Activated CD4-positive, alpha-beta T cell treated with anti-CD3 and anti-CD28 coated beads for 48 hours (primary cell): ENCODE measurements at places on chromosomes 3 and 15.
A peak's percentile ranks its signal among the peaks of the same experiment; 100 is the strongest.

DNA sequence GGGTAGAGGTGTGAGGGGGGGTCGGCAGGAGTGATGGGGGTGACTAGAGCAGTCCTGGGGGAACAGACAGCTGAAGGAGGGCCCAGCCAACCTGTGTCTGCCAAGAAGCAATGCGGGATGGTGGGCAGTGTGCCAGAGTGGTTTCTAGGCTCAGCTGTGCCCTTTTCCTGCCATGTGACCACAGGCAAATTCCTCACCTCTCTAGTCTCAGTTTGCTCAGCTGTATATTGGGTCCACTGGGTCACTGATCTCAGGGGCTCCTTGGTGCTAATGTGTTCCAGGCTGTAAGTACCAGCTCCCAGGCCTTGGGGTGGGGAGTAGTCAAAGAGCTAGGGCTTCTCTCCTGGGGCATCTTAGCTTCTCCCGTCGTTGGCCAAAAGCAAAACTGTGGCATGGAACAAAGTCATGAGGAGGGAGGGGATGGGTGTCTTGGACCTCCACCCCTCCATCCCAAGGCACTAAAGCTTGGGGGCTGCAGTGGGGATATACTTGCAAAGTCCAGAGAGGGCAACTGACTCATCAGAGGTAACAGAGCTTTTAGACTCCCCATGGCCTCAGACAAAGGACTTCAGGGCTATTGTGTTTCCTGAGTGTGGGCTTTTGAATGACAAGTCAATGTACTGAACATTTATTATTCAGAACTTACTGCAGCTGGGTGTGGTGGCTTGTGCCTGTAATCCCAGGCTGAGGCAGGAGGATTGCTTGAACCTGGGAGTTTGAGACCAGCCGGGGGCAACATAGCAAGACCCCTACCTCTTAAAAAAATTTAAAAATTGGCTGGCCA, 20.9 kb downstream of the SMAD6 start:
- no peak for DNase-seq

DNA sequence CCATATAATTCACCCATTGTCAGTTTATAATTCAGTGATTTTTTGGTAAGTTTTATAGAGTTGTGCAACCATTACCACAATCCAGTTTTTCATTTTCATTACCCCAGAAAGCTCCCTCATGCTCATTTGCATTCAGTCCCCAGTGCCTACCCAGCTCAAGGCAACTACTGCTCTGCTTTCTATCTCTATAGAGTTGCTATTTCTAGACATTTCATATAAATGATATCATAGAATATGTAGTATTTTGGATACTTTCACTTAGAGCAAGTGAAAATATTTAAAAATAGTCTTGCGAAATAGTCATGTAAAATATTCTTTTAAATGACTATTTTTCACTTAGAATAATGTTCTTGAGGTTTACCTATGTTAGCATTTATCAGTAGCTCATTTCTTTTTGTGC, 42.1 kb downstream of the ZNF654 start:
- DNase-seq, result no peak

DNA sequence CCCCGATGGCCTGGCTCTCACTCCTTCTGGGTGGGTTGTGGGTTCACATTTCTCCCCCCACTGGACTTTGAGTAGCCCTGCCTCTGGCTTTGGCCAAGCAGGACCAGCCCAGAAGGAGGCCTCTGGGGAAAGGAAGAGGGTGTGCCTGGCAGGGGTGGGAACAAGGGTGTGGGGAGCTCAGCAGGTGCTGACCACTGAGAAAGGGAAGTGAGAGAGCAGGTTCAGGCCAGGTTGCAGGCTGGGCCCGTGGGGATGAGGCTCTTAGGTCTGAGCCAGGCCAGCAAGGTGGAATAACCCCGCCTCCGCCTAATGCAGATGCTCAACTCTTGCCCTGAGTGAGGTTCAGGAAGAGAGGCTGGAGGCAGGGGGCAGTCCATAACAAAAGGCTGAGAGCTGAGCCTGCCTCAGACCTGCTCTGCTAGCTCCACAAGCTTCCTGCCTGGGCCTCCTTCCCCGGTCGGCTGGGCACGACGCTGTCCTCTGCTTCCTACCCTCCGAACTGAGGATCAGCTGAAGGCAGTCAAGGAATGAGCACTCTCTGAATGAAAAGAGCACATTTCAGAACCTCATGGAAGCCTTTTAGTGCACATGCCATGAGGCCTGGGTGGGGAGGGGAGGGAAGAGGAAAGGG, 82.7 kb downstream of the TLE3 start:
- DNase-seq, result no peak

DNA sequence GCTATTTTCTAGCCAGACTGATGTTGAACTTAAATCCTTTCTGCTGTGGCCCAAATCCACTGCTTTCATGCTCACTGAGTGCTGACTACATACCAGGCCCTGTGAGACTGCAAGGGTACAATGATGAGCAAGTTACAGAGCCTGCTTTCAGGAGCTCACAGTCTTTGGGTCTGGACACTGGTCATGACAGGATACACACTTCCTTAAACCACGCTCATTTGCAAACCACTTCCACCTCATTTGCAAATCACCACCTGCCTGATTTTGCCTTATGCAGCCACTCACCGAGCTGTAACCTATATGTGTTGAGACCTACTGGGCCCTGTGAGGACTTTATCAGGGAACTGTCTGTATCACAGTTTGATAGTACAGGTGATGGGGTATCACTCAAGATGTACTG, 50.2 kb upstream of the LRRC58 start:
- no peak for DNase-seq

- no peak for DNase-seq
Measured at GRCh38 chr3:152322756-152323155, 54.0 kb downstream of the MBNL1 start.

DNA sequence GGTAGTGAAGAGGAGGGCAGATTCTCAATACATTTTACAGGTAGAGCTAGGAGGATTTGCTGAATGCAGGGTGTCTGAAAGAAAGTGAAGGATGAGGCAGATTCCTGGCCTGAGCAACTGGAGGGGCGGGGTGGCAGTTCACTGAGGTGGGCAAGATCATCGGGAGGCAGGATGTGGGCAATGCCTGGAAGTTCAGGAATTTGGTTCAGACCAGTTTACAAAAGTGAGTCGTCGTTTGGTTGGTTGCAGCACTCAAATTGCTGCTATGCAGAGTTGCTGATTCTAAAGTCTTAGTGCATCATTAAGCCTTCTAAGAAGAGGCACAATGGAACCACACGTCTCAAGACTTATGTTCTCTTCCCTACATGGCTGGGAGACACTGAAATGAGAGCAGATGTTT, 134.0 kb downstream of the MFSD1 start:
- no peak for DNase-seq

GRCh38 chr3:25412269-25412668, 15.8 kb upstream of the RARB start:
- DNase-seq, result no peak

GRCh38 chr15:40103864-40104271, 4.8 kb downstream of the BMF start:
- DNase-seq, result no peak

DNA sequence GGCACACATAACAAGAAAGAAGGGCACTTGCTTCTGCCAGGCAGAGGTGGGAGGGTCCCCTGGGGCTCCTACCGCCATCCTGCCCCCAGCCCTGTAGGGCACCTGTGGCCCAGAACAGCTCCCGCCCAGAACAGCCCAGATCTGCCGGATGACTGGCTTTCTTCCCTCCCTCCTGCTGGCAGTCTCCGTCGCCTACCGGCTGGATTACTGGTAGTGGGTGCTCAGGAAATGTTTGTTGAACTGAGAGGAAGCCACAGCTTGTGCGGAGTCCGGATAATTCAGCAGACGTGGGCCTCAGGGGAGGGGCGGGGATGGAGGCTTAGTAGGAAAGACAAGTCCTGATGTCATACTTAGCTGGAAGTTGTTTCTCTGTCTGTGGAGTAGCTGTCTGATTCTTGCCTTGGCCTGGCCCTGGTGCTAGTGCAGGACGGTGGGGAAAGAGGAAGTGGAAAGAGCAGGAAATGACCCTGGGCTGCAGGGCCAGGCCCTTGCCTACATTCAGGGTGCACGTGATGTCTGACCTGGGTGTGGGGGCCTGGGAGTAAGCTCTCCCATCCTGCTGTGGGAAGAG, 6.7 kb downstream of the CCDC9B start:
- peak; percentile 59 for DNase-seq

DNA sequence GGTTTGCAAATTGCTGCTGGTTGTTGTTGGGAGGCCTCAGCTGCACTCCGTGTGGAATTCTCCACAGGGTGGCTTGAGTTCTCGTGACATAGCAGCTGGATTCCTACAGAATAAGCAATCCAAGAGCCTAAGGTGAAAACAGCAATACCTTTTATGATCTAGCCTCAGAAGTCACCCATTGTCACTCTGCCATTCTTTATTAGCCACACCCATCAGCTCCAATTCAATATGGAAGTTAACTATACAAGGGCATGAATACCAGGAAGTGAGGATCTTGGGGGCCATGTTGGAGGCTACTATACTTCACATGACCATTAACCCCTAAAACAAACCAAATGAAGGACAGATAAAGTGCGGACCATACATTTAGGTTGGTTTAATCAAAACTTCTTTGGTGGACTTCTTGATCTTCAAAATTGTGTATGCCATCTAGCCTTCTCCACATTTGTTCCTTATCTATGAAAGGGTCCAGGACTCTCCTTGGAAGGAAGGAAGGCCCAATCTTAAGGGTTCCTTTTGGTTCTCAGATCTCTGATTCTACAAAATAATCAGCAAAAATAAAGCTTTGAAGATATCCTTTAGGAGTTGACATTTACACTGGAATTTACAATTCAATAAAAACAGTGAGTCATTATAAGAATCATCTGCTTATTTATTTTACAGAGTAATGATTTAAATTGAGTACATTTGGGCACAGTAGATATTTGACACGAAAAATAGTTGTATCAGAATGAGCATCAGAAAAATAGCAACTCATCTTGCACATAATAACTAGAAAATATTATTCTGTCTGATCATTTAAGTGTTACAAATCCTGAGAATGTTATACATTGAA, 21.5 kb downstream of the CIAO2A start:
- no peak for DNase-seq

GRCh38 chr3:149796026-149796425, 3.7 kb upstream of the ANKUB1 start:
- no peak for DNase-seq

DNA sequence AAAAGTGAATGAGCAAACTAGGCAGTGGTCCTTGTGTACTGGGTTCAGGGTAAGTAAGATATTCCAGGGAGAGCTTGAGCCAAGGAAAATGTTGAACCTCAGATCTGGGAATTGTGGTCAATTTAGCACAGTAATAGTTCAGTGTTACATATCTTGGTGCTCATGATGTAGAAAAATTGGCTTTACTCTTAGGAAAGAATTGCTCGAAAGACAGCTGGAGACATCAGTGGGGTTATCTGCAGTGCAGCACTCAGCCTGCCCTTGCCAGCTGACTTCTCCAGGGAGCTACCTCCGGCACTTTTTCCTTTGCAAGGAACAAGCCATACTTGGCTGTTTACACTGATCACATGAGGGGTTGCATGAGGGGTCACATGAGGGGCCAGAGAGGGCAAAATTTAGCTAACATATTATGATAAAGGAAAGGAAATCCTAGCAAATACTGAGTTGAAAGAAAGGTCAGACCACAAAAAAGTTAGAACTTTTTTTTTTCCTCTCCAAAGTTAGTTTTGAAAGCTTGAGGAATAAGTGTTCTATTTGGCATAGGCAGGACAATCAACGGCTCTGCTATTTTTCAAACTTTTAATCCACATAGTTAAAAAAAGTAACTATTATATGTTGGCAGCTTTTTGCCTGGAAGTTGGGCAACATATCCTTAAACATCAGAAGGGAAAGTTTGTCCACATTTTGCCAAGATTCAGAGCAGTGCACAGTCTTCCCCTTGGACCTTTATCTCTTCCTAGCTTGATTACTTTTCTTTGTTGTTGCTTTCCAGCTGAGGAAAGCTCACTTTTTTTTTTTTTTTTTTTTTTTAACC, 92.4 kb downstream of the COL6A6 start:
- no peak for DNase-seq

DNA sequence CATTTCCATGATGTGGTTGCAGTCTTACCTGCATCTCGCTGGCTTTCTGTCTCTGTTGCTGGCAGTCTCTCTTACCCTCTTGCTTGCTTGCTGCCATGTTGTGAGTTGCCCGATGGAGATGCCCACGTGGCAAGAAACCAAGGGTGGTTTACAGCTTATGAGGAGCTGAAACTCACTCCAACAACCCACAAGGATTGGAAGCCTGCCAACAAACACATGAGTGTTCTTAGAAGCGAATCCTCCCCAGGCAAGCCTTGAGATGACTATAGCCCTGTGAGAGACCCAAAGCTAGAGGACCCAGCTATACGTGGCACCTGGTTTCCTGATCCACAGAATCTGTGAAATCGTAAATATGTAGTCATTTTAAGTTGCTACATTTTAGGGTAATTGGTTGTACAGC, 490.9 kb upstream of the ADAMTS9 start:
- no peak for DNase-seq

GRCh38 chr3:3200632-3201212, 21.2 kb upstream of the CRBN start:
- peak; percentile 20 for DNase-seq

DNA sequence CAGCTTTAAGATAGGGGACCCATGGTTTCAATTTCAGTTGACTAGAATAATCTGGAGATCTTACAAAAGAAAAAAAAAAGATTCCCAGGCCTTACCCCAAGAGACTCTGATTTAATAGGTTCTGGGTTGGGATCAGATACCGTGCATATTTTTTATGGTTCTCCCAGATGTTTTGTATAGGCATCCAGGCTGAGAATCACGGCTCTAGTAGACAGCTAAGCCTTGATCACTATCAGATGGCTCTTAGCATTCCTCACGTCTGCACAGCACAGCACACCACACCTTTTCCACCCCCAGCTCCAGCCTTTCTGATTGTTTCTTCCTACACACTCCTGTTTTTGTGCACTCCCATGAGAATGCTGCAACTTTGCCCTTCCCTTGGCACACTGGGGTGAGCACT, 40.8 kb downstream of the TMEM45A start:
- no peak for DNase-seq

DNA sequence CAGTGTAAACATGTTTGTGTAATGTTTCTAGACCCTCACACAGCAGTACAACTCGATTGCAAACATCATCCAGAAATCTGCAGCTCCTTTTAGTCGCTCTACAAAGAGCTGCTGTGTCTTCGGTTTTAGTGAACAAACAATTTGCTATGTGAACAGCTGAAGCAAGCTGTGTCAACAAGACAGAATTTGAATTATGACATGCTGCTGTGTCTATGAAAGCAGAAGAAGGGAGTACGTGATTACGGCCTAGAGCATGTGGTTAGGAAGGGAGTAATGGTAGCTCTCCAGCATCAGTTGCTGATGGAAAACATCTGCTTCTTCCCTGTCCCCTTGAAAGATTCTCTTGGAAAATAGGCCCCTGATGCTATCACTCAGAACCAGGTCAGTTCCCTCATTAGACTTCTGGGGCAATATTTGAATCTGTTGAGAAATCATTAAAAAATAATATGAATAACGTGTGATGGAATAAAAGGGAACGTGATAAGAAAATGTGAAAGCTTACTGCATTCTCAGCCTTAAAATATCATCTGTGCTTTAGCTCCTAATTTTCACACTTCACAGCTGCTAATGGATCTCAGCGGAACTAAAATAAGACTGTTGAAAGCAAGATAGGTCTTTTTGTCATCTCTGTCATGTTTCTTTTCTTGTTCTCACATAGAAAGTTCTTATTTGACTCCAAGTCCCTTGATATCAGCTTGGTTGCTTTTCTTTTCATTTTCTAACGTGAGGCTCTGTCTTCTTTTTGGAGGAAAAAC, 891.5 kb downstream of the ROBO2 start:
- DNase-seq, result no peak
